IMR-90 (cell line): ENCODE measurements at places on chromosomes 4 and X. TPM values are rescaled to one million over a fixed set of nuclear protein-coding genes. Genes with fewer than 3 reads are reported as not detected.

The CSAG3 gene
- not detected in 2 replicates for total RNA-seq

The TMPRSS11D gene
- total RNA-seq, result not detected in 2 replicates

The SSX2B gene
- not detected in 2 replicates for total RNA-seq

The SMIM10 gene
- 2.3 and 3.6 TPM in 2 replicates for total RNA-seq

The WDR44 gene
- 11.8 and 18.9 TPM in 2 replicates for total RNA-seq

The VEGFC gene
- total RNA-seq, result 22.9 and 26.9 TPM in 2 replicates

The CITED1 gene
- under 0.01 and 0.18 TPM in 2 replicates for total RNA-seq

The EXOSC9 gene
- 47.5 and 85.8 TPM in 2 replicates for total RNA-seq

The RRH gene
- not detected in 2 replicates for total RNA-seq

The AGA gene
- total RNA-seq, result 35.8 and 38.5 TPM in 2 replicates

The PAGE5 gene
- not detected in 2 replicates for total RNA-seq

The MRFAP1L1 gene
- total RNA-seq, result 31.7 and 64.2 TPM in 2 replicates

The VGLL1 gene
- not detected in 2 replicates for total RNA-seq

The TLL1 gene
- total RNA-seq, result not detected in 2 replicates

The BGN gene
- 10.0 and 11.3 TPM in 2 replicates for total RNA-seq

The KIF4A gene
- 19.0 and 24.4 TPM in 2 replicates for total RNA-seq

The SYNPO2 gene
- total RNA-seq, result 1.7 and 1.8 TPM in 2 replicates

The ABCG2 gene
- 1.1 and 1.4 TPM in 2 replicates for total RNA-seq

The NELFA gene
- total RNA-seq, result 4.3 and 5.8 TPM in 2 replicates

The TMEM156 gene
- total RNA-seq, result 0.54 and 0.83 TPM in 2 replicates

The UGT2B11 gene
- total RNA-seq, result not detected in 2 replicates

The USP17L22 gene
- total RNA-seq, result not detected in 2 replicates

The NOP14 gene
- 10.9 and 19.2 TPM in 2 replicates for total RNA-seq

The HPGDS gene
- total RNA-seq, result not detected in 2 replicates

The NPY2R gene
- not detected in 2 replicates for total RNA-seq

The TMEM128 gene
- total RNA-seq, result 21.9 and 27.2 TPM in 2 replicates

The TIGD2 gene
- total RNA-seq, result 12.4 and 16.4 TPM in 2 replicates

The MGARP gene
- 35.0 and 44.4 TPM in 2 replicates for total RNA-seq

The SUPT20HL1 gene
- not detected in 2 replicates for total RNA-seq

The DMD gene
- 10.6 and 11.8 TPM in 2 replicates for total RNA-seq

The ZCCHC18 gene
- 0.36 and 0.83 TPM in 2 replicates for total RNA-seq

The XAGE5 gene
- total RNA-seq, result not detected in 2 replicates

The SGMS2 gene
- total RNA-seq, result 37.5 and 57.5 TPM in 2 replicates

The MAGED4 gene
- 9.9 and 13.6 TPM in 2 replicates for total RNA-seq

The MAP7D2 gene
- total RNA-seq, result under 0.01 and 0.18 TPM in 2 replicates

The ADRA2C gene
- under 0.01 and 0.28 TPM in 2 replicates for total RNA-seq

The DUSP21 gene
- total RNA-seq, result not detected in 2 replicates

The WNK3 gene
- total RNA-seq, result 1.4 TPM in 2 replicates

The ETDB gene
- not detected in 2 replicates for total RNA-seq

The RS1 gene
- not detected in 2 replicates for total RNA-seq

The ATP8A1 gene
- 0.36 and 0.83 TPM in 2 replicates for total RNA-seq

The NDST4 gene
- total RNA-seq, result not detected in 2 replicates

The REPS2 gene
- 0.18 and 0.28 TPM in 2 replicates for total RNA-seq

The SLC39A8 gene
- 0.18 and 0.28 TPM in 2 replicates for total RNA-seq

The GPR50 gene
- total RNA-seq, result not detected in 2 replicates

The MID2 gene
- 3.3 and 4.7 TPM in 2 replicates for total RNA-seq

The RPGR gene
- total RNA-seq, result 3.8 and 6.7 TPM in 2 replicates

The TLR8 gene
- not detected in 2 replicates for total RNA-seq

The C4orf36 gene
- total RNA-seq, result 0.18 and 0.28 TPM in 2 replicates
